Kidney glomerular epithelial cell (primary cell): ENCODE measurements at places on chromosomes 5 and 9.

DNA sequence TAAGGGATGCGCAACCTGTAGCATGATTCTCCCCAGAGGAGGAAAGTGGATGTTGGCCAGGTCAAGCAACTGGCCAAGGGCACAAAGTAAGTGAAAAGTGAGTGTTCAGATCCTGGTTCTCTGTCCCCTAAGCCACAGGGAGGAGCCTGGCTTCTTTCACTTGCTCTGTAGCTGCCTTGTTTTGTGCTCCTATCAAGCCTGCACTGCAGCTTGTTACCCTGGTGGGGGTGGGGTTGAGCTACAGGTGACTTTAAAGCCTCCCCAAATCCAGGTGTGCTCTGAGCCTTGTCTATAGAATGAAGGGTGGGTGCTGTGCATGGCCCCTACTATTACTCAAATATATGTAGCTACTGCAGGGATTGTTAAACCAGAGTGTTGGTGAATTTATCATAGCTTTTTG is 32.9 kb downstream of the RALGPS1 start:
- no peak for DNase-seq

- no peak for DNase-seq
Observed at GRCh38 chr9:135976531-135976930, 15.4 kb upstream of the UBAC1 start.

DNA sequence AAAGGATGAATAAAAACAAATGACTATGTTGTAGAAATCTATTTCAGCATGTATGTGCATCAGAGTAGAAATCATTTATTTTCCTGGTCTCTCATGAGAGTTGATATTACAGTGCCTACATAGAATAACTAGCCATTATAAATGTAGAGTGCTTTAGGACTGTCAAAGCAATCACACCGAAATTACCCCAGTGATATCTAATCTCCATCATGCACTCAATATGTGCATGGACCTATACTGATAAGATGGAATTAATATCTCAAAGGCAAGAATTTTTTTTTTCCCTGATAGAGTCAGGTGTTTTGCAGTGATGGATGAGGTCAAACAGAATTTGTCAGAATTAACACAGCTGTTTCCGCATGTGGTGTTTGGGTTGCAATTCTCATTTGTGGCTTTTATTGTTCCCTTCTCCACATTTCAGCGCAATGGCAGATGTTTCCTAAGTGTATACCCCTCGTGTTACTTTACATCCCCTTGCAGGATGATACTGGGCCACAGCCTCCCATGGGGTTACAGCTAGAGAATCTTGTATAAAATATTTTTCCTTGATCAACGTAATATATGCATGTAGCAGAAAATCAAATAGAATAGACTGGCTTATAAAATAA is 298.8 kb downstream of the RASEF start:
- no peak for DNase-seq

GRCh38 chr5:150632305-150633160 is 7.9 kb upstream of the SYNPO start:
- DNase-seq, result no peak

- no peak for DNase-seq
Observed at GRCh38 chr5:179793468-179794139, at the start of gene LTC4S. TSS of gene LTC4S (plus strand) at chr5:179793986. CDS start at chr5:179794081, 95 bp downstream.

DNA sequence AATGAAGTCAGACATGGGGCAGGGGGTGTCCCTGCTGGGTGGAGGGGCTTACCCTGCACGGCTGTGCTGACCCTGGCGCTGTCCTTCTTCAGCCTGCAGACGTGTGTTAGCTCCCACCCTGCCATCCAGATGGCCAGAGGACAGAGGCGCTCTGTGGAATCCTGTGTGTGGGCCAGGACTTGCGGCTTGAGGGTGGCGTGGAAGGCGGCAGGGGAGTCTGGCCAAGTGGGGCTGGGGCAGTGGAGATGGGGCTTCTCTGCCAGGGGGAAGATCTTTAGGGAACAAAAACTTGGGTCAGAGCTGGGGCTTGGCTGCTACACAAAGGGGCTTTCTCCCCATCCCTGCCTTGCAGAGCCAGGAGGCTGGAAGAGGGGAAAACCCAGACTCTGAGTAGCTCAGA is 46.5 kb upstream of the SYNPO start:
- DNase-seq, result no peak

GRCh38 chr5:114249823-114250222 is 112.0 kb upstream of the KCNN2 start:
- DNase-seq, result no peak
